ENCODE measurements at places on chromosomes 7 and 10.

DNA sequence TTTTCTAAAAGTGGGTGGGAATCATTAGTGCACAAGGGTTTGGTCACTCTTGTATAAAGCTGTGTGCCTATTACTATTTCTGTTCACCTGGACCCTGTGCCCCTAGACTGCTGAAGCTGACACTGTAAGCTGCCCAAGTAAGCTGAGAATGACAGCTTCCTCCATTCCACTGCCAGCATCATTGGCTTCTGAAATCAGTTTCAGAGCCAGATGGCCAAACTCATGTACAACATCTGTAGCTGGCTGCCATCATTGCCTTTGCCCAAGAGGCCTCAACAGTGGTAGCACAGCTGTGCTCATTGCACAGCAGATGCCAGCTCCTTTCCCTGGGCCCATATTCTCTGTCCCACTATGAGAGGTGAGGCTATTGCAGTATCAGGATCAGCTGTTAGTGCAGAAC is 165.7 kb downstream of the CPEB3 start:
- no peak for DNase-seq

DNA sequence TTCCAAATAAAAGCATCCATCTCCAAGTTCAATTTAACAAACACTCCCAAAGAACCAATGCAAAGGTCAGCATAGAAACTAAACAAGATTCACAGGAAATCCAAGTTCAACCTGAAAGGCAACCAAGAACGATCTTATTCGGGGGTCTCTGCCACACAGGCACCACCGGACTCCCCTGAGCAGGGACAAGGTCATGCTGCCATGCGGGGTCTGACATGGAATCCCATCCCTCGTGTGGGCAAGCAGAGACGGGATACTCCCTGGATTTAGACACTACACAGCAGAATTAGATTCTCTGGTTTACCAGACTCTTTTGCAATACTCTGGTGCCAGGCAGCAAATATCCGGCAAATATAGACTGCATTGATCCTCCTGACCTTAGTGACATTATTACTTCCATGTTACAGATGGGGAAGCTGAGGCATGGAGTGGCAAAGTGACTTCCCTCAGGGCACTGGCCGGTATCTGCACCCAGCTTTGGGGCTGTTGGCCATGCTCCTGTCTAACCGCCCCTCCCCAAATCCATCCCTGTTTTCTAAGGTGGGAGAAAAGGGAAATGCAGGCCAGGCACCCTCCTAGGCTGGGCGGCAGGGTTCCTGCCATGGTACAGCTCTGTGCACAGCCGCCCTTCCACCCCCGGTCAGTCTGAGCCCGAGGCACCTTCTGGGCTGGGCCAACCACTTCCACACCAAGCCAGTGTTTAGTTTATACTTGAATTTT is 111.8 kb downstream of the VIPR2 start:
- no peak for DNase-seq

DNA sequence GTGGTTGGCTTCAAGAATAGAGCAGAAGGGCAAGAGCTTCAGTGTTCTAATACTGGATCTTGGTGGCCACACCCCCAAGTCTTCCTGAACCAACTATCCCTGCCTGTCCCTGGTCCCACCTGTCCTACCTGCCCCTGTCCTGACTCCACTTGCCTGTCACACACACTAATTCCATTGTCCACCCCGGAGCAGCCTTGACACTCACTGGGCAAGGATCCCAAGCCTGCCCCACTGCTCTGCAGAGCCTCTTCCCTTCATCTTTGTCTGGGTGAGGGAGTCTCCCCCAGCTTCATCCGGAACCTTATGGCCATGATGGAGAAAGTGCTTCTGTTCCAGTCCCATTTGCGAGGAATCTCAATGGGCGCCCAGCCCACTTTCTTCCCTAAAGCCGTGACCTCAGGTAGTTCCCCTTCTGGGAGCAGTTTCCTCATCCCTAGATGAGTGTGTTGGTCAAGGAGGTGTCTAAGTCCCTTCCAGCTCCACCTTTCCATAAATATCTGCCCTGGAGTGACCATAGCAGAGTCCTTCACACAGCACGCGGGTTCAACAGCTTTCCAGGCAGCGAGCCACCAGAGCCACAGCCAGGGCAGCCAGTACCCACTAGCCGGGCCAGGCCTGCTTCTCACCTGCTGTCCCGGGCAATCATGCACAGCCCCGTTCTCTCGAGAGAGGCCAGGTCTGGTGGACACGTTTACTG is 61.5 kb downstream of the VIPR2 start:
- no peak for DNase-seq

GRCh38 chr7:23264916-23265458 is 18.4 kb downstream of the GPNMB start:
- no peak for DNase-seq

DNA sequence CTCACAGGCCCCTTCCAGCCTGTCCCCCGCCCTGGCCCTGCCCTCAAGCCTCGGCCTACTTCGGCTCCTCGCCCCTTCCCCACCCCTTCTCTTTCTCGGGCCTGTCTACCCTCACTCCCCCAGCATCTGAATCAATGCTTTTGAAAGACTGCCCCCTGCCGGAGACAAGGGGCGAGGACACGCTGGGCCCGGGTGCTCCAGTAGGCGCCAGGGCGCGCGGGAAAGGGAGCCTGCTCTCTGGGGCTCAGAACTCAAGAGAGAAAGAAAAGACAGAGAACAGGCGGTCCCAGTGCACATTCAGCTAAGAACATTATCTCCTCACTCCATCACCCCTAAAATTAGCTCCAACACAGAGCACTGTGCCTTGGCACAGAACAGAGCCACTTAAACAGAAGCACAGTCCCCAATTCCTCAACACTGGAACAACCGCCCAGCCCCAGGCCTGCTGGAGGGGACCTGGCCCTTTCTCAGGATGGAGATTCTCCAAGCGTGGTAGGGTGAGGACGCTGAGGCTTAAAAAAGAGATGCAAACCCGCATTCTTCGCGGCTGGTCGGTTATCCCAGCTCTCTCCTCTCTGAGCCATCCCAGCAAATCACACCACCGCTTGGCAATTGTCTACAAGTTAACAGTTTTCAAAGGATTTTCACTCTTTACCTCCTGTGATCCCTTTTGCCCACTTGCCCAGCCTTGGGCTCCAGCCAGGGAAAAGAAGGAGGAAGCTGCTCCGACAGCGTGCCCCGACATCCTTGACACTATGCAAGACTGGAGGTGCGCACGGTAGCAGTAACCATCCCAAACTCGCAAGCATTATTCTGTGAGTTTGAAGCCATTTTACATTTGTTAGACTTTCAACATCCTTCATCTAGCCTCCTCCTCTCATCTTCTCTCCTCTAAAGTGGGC is 2.1 kb downstream of the GIGYF1 start:
- DNase-seq, result peak; percentile 62

GRCh38 chr10:78511324-78512204 is 477.9 kb downstream of the RPS24 start:
- no peak for DNase-seq

GRCh38 chr7:30998180-30998579 is 34.4 kb downstream of the GHRHR start:
- no peak for DNase-seq

DNA sequence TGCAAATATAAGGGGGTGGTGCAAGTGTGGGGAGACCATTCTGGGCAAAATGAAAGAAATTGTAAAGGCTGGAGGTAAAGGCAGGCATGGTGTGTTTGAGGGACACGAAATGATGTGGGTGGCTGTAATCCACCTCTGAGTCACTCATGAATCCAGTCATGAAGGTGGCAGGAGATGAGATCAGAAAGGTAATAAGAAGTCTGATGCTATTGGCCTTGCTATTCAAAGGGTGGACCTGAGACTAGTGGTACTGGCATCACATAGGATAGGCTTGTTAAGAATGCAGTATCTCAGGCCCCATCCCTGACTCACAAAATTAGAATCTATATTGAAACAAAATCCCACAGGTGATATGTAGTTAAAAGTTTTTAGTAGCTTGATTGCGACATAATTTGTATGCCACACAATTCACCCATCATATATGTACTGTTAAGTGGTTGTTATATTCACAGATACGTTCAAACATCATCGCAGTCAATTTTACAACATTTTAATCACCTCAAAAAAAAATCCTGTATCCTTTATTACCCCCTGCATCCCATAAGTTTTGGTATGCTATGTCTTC is 85.6 kb downstream of the ST8SIA6 start:
- no peak for DNase-seq
